ENCODE measurements at places on chromosomes 6 and 20.

GRCh38 chr6:14705841-14706377, 540.0 kb upstream of the JARID2 start:
- DNase-seq, result peak; percentile 43

DNA sequence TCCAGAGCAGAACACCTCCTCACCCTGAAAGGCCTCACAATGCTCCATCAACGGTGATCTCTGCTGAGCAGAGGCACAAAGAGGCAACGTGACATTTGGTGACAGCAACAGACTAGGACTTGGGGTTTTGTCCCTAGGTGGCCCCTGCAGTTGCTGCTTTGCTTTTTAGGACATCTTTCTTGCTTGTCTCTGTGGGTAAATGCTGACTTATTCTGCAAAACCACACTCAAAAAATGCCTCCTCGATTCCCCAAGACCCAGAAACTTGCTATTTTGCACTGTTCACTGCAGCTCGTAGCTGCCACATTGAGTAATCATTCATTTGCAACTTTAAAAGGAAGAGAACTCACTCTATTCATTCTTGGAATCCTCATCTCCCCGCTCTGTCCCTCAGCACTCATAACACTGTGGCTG, 209.9 kb downstream of the LY86 start:
- DNase-seq, result no peak

DNA sequence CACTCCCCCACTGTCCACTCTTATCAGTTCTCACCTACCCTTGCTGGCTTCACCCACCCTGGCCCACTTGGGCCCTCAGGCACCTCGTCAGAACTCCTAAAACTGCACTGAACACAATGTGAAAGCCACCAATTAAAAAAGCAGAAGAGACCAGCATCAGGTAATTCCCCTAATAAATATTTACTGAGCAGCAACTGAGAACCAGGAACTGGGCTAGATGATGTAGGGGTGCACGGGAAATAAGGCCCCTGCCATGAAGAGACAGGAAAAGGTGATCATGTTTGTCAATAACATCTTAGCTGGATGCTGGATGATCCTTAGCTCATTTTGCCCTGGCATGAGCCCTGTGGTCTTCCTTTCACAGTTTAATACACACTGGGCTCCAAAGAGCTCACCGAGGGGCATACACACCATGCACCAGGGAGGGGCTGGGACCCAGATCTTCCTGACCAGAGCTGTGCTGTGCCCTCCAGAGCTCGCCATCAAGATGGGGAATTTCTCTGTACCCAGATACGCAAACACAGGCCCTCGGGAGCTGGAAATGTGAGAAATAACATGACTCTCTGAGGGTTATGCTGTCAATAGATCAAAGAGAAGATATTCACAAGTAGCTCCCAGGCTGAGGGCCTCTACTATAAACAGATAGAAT, 113.6 kb upstream of the SLC22A16 start:
- DNase-seq, result no peak

- no peak for DNase-seq
Measured at GRCh38 chr6:90765895-90766294, 179.0 kb upstream of the MAP3K7 start.

DNA sequence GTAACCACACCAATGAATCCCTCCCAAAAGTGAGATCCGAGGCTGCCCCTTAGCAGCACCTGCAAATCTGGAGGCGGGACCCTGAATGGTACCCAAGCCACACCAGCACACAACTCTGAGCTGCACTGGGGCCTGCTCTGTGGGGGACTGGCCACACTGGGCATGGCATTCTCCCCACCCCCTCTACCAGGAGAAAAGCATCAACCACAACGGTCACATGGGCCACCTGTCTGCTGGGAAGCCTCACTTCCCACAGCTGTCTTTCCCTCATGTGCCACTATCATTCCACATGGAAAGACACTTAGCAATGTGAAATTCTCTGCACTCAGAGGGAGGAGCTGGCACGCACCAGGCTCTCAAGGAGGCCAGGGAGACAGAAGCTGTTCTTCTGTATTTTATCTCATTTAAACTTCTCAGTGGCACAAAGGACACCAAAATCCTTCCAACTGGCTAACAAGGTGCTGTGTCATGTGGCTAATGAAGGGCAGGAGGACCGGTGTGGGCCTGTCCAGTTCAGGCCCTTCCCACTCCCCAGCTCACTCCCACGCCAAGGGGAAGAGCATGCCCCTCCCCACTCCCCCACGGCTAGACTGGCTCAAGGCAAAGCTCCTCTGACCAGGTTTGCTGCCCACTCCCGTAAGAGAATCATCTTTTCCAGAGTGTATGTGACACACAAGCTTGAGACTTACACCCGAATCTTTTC, 19.0 kb downstream of the YTHDF1 start:
- DNase-seq, result no peak

GRCh38 chr6:166715065-166715464, 88.0 kb upstream of the RPS6KA2 start:
- DNase-seq, result no peak

GRCh38 chr6:133340557-133340956, 99.4 kb downstream of the EYA4 start:
- DNase-seq, result peak; percentile 40

Measured in PC-9 (cell line).